ENCODE measurements at places on chromosomes 3 and 15. TPM values are rescaled to one million over a fixed set of nuclear protein-coding genes. Genes with fewer than 3 reads are reported as not detected.

DNA sequence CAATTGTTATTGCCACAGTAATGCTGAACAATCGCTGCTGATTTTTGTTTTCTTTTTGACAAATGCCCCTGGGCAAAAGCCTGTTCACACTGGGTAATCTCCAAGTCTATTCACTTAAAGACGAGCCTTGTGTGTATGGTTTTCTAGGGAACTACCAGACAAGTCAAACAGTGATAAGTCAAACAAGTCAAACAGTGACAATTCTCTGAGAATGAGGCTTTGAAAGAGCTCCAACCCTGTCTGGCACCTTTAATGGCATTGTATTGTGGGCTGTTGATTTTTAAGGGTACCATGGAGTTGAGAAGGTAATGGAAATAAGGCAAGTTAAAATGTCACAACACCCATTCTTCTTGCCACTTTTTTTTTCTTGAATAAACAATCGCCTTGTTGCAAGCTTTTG, 59.4 kb upstream of the TMC3 start:
- no peak for DNase-seq

DNA sequence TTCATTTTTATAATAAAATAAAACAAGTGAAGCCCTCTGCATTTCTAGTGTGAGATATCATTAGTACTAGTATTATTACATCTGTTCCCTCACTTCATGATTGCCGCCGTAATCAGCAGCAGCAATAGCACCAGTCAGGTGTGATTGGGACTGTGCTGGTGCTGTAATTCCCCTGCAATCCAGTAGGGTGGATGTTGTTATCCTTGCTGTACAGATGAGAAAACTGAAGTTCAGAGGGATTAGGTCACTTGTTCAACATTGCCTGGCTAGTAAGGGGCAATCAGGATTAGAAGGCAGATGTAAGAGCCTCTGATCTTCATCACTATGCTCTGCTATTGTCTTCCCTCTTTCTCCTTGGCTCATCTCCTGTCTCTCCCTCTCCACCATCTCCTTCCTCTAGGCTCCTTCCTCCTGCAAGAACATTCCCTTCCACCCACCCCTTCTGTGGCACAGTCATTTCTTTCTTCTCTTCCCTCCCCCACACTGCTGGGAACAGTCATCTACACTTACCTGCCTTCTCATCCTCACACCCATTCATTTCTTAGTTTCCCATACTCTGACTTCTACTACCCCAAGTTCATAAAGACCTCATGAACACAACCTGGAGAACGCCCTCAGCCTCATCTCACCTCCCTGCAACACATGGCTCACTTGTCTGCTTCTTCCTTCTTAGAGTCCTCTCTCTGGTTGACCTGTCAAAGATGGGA, 29.7 kb downstream of the CRYGS start:
- DNase-seq: no peak

The ABI3BP gene
- 7.8 TPM for total RNA-seq

GRCh38 chr3:106617276-106617675, 748.5 kb upstream of the CBLB start:
- no peak for DNase-seq

DNA sequence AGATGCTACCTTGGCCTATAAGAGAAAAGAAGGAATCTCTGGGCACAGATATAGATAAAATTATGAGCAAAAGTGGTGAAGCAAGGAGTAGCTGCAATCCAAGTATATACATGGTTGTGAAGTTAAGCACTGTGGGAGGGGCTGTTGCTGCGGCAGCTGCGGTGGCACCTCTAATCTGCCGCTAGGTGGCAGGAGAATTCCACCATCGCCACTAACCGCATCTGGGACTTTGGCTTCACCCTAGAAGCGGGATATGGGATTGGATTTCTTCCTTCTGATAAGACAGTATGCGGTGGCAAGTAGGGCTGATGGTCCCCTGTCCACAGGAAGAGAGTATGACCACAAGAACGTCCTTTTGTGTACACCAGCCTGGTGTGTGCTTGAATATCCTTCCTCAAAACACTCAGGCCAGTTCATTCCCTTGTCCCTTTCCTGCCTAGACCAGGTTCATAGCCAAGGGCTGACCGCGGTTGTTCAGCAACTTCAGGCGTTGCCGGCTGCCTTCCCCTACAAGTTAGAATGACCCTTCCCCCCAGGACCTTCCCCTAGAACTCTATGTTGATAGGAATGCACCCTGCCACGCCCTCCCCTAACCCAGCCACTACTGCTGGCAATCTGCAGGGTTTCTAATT, 5.1 kb downstream of the MAGEL2 start:
- DNase-seq: peak; percentile 13

DNA sequence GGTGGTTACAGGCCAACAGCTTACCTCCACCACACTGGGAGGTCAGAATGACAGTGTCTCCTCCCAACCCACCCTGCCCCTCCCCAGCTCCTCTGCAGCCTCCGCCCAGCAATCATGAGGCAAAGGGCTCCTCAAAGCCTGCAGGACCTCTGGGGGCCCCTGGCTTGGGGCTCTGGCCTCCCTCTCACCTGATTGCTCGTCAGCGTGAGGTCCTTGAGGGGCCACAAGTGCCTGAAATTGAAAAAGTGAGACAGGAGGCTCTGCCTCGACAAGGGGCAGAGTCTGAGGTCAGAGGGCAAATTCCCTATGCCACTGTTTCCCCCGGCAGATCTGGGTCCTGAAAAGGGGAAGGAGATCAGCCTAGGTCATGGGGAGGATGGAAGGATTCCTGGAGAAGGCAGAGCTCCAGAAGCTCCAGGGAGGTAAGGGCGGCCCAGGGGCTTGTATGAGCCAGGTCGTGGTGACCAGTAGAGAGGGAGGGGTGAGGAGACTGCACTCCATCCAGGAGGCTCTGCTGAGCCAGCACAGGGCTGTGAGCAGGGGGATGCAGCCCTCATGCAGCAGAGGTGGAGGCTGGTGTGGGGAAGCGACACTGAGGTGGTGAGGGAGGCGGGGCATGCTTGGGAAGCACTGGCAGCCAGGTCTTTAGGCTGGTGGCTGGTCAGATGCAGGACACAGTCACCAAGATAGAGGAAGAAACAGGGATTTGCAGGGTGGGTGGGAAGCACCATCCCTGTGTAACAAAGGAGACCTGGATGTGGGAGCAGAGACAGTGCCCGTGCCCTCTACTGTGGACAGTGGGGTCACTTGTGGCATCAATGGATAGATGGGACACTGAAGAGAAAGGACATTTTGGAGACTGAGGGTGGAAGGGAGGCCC, 20.1 kb downstream of the ALS2CL start:
- DNase-seq: no peak

DNA sequence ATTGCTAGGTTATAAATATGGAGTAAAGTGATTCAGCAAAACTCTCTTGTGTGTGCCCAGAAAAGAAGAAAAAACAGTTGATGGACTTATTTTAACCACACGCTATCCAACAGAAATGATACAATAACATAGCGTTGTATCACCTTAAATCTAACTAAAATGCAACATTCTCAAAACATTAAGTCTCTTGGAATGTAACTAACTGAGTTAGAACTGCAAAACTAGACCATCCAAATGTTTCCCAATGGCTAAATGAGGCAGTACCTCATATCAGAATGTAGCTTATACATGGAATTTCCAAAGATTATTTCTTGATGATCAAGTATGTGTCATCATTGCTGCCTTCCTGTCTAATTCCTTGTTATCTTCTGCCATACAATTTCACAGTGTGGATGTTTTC, 187.9 kb downstream of the CNTN3 start:
- no peak for DNase-seq

The CD200 gene
- total RNA-seq: 41.6 TPM

DNA sequence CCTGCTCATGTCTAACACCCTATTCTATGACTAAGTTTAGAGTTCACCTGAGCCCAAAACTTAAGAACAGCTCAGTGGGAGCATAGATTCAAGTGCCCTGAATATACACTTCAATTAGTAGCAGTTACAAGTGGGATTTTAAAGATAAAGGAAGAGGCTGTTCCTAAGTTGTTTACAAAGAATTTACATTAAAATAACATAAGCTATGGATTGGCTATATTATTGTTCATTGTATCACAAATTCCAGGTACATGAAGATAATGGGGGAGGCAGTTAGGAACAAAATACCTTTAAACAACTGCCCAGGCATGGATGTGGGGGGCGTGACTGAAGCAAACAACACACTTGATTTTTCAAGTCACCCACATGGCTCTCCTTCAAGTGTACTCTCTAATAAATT, 52.7 kb downstream of the ROPN1B start:
- DNase-seq: no peak

The PFN2 gene
- 459 TPM for total RNA-seq

The RPP25 gene
- total RNA-seq: 6.4 TPM

DNA sequence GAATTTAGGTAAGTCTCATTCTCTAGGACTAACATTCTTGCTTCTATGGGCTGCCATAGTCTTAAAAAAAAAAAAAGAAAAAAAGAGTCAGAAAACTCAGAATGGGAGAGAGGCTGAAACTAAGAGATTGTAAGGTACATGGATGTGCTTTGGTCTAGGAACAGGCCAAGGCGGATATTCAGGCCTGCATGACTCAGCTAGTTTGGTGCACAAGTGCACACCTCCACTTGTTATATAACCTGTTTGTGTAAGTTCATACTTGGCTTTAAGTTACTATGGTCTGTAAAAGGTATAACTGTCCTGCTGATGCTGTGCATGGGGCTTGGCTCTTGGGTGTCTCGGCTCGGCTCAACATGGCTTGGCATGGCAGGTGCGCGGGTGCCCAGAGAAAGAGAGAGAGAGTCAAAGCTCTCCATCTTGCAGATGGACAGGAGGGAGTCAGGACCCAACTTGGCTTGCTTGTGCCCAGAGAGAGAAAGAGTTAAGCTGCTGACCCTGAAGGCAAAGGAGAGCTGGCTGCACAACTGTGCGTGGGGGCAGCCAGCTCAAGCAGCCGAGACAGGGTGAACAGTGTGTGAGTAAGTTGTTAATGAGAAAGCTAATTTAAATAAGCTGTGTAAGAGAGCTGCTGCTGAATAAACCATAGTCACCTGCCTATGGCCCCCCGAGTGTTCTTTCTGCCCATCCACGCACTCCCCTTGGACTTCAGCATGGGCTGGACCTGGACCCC, 31.4 kb upstream of the CHRNB4 start:
- DNase-seq: no peak

DNA sequence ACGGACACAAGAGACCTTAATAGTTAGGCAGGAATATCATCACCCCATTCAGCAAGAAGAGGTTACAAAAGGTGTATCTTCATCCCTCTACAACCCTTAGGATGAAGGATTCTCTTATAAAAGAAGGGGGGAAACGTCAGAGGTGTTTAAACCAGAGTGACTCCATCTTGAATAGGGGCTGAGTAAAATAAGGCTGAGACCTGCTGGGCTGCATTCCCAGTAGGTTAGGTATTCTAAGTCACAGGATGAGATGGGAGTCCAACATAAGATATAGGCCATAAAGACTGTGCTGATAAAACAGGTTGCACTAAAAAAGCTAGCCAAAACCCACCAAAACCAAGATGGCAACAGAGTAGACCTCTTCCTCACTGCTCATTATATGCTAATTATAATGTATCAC, 16.5 kb downstream of the TRPM7 start:
- DNase-seq: no peak

- peak; percentile 16 for DNase-seq
Observed at GRCh38 chr3:33074217-33075067, 22.5 kb downstream of the GLB1 start.

GRCh38 chr3:170705131-170705530, 119.3 kb upstream of the SLC7A14 start:
- DNase-seq: no peak

The UACA gene
- total RNA-seq: 64.3 TPM

The CCDC174 gene
- 11.7 TPM for total RNA-seq

GRCh38 chr15:89575656-89576416, 567 bp downstream of the TICRR start:
- no peak for DNase-seq

DNA sequence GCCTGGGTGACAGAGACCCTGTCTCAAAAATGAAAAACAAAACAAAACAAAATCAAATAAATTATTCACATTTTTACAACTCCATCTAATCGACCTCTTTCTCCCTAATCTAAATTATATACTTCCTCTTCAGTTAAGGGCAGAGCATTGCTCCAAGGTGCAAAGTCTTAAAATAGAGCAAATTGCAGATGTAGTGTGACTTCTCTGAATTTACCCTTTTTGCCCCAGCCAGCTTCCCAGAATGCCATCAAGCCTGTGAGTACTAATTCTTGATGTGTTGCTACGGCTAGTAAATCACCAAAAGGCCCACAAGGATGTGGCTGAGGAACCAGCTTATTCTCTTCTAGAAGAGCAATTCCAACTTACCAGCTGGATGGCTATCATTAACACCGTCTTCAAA, 53.4 kb upstream of the PPIB start:
- DNase-seq: no peak

DNA sequence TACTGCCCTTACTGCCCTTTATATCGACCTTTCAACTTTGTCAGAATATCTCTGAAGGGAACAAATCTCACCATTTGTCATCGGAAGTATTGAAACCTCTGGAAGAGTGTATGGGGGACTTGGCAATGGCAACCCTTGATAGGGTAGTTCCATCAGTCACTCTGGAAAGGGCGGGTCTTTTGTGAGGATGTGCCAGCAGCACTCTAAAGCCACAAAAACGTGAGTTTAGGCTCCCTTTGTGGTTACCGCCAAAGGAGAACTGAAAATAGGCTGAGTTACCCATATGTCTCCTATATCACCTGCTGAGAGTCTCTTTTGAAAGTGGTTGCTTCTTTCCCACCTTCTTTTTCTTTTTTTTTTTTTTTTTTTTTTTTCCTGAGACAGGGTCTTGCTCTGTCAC, 296.8 kb upstream of the CHRM5 start:
- no peak for DNase-seq

GRCh38 chr3:186653080-186653707, 12.6 kb upstream of the HRG start:
- DNase-seq: no peak

DNA sequence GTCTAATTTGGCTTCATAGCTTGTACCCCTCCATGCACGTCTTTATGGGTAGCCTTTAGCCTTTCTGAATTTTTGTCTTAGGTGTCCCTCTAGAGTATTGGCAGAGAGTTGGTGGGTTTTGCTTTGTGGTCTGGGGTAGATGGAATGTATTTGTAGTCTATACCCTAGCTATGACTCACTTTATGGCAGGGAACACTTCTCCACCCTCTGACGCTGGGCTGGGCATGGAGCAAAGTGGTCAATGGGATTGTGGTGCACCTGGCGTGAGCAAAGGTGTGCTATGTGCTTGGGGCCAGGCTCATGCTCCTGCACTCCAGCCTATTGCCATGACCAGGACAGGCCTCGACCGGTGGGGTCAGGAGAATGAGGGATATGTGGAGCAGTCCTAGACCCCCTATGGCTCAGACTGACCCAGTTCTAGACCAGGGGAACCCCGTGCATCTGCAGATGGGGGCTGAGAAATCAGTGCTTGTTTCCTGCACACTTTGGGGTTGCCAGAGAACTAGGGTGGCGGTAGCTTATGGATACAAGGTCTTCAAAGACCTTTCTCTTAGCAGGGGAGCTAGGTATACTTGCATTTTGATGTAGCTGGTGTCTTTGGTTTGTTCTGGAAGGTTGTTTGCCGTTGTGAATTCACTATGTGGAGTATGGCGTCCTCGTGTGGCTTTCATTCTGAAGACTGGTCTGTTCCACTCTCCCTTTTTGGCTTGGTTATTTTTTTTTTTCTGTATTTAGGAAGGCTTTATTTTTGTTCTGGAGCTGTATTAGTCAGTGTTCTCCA, 49.4 kb upstream of the RPL32 start:
- no peak for DNase-seq

All from occipital lobe (tissue), 3 donors.